ENCODE measurements at places on chromosomes 5 and 9. TPM values are rescaled to one million over a fixed set of nuclear protein-coding genes. Genes with fewer than 3 reads are reported as not detected.

GRCh38 chr9:120505186-120505585 lies 74.8 kb downstream of the CDK5RAP2 start:
- no peak for DNase-seq

The GPR21 gene
- 1.0 TPM for total RNA-seq

DNA sequence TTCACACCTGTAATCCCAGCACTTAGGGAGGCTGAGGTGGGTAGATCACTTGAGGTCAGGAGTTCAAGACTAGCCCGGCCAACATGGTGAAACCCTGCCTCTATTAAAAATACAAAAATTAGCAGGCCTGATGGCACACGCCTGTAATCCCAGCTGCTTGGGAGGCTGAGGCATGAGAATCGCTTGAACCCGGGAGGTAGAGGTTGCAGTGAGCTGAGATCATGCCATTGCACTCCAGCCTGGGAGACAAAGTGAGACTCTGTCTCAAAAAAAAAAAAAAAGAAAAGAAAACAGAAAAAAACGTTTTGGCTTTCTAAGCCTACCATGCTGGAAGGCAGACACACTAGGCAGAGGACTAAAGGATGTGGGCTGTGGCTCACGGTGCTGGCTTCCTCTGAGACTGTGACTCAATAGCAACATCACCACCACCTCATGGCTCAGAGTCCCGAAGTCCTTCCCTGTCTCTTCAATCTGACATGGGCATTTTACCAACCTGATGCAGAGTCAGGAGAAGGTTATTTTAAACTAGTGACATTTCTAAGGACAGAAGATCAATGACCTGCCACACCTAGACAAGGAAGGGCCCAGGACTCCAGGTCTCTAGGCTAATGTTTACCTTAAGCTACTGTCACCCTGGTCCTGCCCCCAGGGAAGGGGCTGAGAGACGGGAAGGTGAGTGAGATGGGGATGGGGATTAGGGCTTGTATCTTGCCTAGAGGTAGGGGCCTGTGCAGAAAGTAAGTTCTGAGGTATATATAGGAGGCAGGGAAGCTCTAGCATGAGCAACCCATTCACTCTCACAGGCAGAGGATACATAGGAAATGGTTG lies 3.7 kb downstream of the ECSCR start:
- peak; percentile 86 for DNase-seq

The SLC36A3 gene
- not detected for total RNA-seq

DNA sequence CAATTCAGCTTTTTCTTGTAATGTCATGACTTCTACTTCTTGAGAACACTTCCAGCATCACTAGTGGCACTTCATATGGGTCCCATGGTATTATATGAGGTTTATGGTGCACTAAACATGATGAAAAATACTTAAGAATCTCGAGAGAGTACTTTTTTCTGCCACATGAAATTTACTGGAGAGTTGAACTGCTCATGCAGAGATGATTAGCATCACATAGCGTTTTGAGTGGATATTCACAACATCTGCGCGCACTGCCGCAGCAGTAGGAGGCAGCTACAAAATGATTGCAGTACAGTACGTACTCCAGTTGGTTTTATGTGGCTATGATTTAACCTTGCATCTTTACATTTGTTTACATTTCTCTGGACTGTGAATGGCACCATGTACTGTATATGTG lies 14.7 kb downstream of the RAD1 start:
- DNase-seq = no peak

- DNase-seq = no peak
Measured at GRCh38 chr9:89631384-89631783, 26.6 kb downstream of the GADD45G start.

The MARCHF11 gene
- total RNA-seq = not detected

DNA sequence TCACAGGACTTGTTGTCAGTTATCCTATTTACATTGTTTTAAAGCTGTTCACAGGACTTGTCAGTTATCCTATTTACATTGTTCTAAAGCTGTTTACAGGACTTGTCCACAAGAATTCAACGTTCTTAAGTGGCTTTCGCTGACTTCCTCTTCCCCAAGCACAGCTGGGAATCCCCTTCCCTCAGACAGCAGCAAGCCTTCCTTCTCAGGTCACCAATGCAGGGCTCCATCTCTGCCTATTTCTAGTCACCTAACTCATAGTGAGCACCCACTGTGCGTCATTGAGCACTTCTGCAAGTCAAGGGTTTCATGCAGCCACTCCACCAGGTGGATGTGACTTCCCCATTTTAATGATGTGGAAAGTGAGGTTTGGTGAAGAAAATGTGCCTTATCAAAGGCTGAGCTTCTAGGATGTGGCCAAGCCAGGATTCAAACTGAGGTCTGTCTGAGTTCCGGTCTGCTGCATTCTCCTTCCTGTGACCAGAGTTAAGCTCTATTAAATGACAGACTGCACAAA lies 109.8 kb upstream of the ZNF462 start:
- DNase-seq = no peak

The ITGA1 gene
- total RNA-seq = 5.8 TPM

- no peak for DNase-seq
Measured at GRCh38 chr5:120297616-120298015, 166.5 kb upstream of the PRR16 start.

The TAF1L gene
- 0.06 TPM for total RNA-seq

The NPR3 gene
- 0.06 TPM for total RNA-seq

GRCh38 chr5:110900829-110901228 lies 162.0 kb downstream of the SLC25A46 start:
- DNase-seq = no peak

The PITX1 gene
- not detected for total RNA-seq

DNA sequence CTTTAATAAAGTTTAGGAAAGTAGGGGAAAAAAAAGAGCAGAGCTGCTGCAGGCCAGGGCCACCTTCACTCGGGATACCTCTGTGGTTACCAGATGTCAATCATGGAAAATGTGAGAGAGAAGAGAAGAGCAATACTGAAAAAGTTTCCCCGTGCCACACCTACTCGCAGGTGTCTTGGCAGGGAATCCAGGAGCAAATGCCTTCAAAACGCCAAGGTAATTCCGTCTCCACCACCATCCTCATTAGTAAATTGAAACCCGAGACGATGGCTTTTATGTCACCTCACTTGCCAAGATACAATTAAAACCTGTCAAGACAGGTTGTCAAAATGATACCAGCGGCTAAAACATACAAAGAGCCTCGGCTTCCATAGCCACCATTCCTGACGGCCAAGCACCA lies 49.7 kb downstream of the FAM81B start:
- DNase-seq = no peak

Data from CD4-positive, alpha-beta memory T cell (primary cell).